GM13976 (cell line): ENCODE measurements at places on chromosomes 2 and 18.

- no peak for DNase-seq
Measured at GRCh38 chr18:36623091-36623490, 205.7 kb downstream of the TPGS2 start.

GRCh38 chr2:174591740-174592139 is 5.9 kb downstream of the WIPF1 start:
- no peak for DNase-seq

DNA sequence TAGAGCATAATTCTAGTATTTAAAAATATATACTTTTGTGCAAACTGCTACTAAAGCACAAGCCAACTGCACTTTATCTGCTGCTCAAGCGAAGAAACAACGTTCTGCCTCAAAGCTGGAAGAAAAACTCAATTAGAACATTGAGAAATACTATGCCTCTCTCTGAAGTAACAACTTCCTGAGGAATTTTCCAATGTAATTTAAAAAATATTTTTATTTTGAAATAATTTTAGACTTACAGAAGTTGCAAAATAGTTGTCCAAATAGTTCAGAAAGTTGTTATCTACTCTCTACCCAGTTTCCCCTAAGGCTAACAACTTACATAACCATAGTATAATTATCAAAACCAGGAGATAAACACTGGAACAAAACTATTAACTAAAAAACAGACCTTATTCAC is 12.3 kb upstream of the POLI start:
- no peak for DNase-seq

- DNase-seq: no peak
Measured at GRCh38 chr2:235505181-235505741, 11.4 kb downstream of the AGAP1 start.

DNA sequence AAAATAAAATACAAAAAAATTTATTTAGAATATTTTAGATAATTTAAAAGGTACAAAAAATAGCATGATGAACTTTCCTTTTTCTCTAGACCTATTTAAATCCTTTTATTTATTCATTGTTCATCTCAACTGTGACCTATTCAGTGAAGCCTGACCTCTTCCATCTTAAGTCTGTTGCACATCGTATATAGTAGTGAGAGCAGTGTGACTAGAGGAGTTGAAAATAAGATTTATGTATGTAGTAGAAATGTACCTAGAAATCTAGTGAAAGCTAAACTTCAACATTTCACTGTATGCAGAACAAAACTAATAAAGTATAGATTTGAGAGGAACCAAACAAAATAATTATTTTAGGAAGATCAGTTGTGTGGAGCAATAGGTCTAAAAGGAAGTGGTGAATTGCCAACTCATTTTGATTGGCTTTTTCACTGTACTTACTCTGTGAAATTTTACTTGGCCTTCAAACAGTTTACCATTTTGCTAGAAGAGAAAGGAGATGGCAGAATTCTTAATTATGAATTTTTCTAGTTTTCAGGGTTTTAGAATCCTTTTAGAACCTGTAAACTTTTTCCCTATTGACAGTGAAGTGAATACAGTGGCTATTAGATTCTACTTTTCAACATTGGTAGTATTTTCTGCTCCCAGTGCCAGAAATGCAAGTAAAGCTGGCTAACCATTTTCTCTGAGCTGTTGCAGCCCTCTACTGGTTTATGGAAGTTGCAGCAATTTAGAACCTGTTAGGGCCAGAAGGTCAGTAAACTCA is 11.0 kb downstream of the ANKRD12 start:
- peak; percentile 24 for DNase-seq

GRCh38 chr2:27212626-27213471 is 781 bp upstream of the SLC5A6 start:
- no peak for DNase-seq

GRCh38 chr2:28394331-28394877 is 1.7 kb downstream of the FOSL2 start:
- no peak for DNase-seq

DNA sequence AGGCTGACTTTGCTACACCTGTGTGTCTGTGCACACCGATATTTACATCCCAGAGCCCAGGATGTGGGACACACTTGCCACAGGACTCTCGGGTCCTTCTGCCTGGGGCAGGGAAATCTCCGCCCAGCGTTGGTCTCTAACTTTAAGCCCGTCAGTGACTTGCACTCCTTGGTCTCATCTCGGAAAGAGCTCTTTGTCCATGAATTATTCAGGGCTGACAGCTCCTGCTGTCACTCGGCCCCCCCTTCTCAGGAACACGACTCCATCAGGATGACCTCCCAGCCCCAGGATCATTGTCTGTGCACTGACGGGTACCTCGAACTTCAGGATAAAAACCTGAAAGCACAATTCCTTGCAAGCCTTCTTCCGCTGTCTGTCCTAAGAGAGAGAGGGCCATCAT is 26.6 kb downstream of the PLB1 start:
- no peak for DNase-seq

DNA sequence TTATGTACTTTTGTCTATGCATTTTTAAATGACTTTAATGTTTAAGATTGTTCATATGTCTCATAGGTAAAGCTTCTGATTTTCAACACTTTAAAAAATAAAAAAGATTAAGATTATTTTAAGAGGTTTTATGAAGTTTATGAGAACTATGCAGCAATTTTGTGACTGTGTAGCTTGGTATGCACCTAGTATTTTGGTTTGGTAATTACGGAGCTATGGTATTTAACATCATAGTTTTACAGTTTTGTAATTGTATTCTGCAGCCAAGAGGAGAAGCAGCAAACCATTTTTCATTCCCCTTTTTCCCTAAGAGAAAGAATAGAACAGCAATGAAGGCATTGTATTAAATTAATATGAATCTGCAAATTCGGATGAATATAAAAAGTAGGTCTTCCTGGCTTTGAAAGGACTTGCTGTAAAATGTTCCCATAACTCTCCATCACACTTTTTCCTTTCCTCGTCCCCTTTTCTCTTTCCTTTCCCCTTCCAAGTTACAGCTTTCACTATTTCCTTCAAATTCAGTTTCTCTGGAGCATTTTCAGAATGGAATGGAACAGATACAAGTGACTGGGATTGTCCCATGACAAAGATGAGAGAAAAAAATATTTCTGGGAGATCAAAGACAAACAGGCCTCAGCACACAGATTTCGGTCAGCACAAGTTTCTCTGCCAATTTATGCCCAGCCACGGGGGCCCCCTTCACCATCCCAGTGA is 26.1 kb upstream of the PIEZO2 start:
- DNase-seq: no peak

DNA sequence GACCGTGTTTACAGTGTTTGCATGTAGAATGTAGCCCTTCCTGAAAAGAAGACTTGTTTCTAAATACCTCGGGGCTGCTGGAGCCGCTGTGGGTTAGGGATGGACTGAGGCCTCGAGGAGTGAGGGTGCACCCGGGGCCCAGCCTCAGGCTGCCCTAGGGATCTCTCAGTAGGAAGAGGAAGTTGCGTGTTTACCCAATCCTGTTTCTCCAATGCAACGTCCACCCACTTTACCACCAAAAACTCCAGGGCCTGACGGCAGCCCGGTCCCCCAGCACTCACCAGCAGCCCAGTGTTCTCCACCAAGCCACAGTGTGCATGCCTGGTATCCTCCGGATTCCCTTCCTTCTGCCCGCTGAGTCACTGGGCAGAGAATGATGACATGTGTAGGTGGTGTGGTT is 255.8 kb downstream of the GLI2 start:
- DNase-seq: no peak
